ENCODE measurements at places on chromosomes 11 and 22. TPM values are rescaled to one million over a fixed set of nuclear protein-coding genes. Genes with fewer than 3 reads are reported as not detected.
A peak's percentile ranks its signal among the peaks of the same experiment; 100 is the strongest.

GRCh38 chr11:48116437-48117228 is 100.0 kb upstream of the OR4B1 start:
- peaks cover 27% of the 10 kb centered on the region for H3K36me3 ChIP-seq
- H3K4me1 ChIP-seq, result no peaks in the 10 kb centered on the region
- DNase-seq, result peak; percentile 66
- H3K27ac ChIP-seq, result no peak overlapping the region
- no peak overlapping the region for H3K4me3 ChIP-seq
- no peaks in the 10 kb centered on the region for H3K27me3 ChIP-seq

APOBEC3A gene
- total RNA-seq, result not detected

TMPRSS4 gene
- not detected for total RNA-seq

DNA sequence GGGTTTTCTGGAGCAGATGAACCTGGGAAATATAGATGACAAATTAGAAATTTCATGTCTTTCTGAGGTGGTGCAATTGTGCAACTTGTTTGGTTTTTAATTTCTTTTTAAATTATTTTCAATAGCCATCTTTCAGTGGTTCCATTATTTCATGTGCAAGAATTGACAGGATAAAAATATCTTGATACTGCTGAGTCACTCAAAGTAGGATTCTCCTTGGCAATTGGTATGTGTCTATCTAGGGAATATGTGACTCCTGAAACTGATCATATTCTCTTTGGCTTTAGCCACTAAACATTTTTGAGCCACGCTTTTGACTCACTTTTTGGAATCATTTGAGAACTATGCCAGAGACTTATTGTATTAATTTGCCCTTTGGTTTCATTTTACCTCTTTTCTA is 331.5 kb downstream of the KCNA4 start:
- H3K4me3 ChIP-seq, result no peak overlapping the region
- no peaks in the 10 kb centered on the region for H3K27me3 ChIP-seq
- H3K4me1 ChIP-seq, result no peaks in the 10 kb centered on the region
- no peaks in the 10 kb centered on the region for H3K36me3 ChIP-seq
- H3K27ac ChIP-seq, result no peak overlapping the region
- no peak for DNase-seq

OR9G4 gene
- not detected for total RNA-seq

FUT4 gene
- 2.8 TPM for total RNA-seq

DNA sequence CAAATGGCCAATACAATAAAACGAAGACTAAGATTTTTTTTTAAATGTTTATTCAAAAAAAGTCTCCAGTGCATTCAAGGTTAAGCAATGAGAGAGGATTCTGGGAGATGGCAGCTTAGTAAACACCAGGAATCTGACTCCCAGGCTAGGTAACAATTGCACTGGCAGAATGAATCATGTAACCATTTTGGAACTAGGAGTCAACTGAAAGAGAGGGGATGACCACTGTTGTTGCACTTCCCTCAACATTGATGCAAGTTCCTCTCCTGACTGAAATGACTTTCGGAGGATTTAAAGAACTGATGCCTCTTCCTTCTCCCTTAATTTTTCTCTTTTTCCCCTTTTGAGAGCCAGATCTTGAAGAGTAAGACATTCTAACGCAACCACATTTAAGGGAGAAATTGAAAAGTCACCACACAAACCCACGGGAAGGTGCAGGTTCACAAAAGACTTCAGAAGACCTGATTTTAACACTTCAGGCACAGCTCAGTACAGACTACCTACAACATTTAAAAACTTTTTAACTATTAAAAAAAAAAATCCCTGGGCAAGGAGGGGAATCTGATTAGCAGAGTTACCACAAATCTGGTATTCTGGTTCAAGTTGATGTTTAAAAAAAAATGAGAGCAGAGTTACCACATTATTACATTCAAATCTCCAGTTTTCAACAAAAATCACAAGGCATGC is 56.8 kb downstream of the FCHSD2 start:
- no peak overlapping the region for H3K4me3 ChIP-seq
- no peak overlapping the region for H3K27ac ChIP-seq
- no peaks in the 10 kb centered on the region for H3K4me1 ChIP-seq
- no peak for DNase-seq

DNA sequence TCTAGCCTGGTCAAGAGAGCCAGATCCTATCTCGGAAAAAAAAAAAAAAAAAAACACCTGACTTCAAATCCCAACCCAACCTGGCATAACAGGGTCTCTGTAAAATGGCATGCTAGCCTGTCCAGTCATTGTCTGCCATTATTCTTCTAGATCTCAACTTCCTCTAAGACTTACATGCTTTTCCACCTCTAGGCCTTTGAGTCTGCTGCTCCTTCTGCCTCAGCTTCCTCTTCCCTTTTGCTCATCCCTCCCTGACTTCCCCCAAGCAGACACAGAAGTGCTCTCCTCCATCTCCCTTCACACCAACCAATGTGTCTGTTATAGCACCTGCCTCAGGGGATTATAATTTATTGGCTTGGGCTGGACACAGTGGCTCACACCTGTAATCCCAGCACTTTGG is 7.8 kb downstream of the STK33 start:
- no peak overlapping the region for H3K27ac ChIP-seq
- no peaks in the 10 kb centered on the region for H3K36me3 ChIP-seq
- peaks cover 6% of the 10 kb centered on the region for H3K4me1 ChIP-seq
- no peak overlapping the region for H3K4me3 ChIP-seq

- H3K27me3 ChIP-seq, result no peaks in the 10 kb centered on the region
- no peak overlapping the region for H3K27ac ChIP-seq
- peak overlapping the region; percentile 96 for H3K4me3 ChIP-seq
- peaks cover 9% of the 10 kb centered on the region for H3K4me1 ChIP-seq
- peaks cover 40% of the 10 kb centered on the region for H3K36me3 ChIP-seq
- peak; percentile 68 for DNase-seq
These were observed 1.6 kb downstream of the CAPN1 start for GRCh38 chr11:65183201-65183891.

- no peaks in the 10 kb centered on the region for H3K27me3 ChIP-seq
- H3K36me3 ChIP-seq, result no peaks in the 10 kb centered on the region
- DNase-seq, result no peak
- H3K4me3 ChIP-seq, result no peak overlapping the region
- no peaks in the 10 kb centered on the region for H3K4me1 ChIP-seq
These were observed 932.3 kb downstream of the BRD1 start for GRCh38 chr22:48895336-48895735.

MYO18B gene
- 0.77 TPM for total RNA-seq

- H3K27me3 ChIP-seq, result no peaks in the 10 kb centered on the region
- H3K36me3 ChIP-seq, result peaks cover 35% of the 10 kb centered on the region
- H3K27ac ChIP-seq, result no peak overlapping the region
- no peaks in the 10 kb centered on the region for H3K4me1 ChIP-seq
- no peak overlapping the region for H3K4me3 ChIP-seq
These were observed 58.6 kb downstream of the KDM2A start for GRCh38 chr11:67177399-67178281.

UPB1 gene
- total RNA-seq, result not detected

DNA sequence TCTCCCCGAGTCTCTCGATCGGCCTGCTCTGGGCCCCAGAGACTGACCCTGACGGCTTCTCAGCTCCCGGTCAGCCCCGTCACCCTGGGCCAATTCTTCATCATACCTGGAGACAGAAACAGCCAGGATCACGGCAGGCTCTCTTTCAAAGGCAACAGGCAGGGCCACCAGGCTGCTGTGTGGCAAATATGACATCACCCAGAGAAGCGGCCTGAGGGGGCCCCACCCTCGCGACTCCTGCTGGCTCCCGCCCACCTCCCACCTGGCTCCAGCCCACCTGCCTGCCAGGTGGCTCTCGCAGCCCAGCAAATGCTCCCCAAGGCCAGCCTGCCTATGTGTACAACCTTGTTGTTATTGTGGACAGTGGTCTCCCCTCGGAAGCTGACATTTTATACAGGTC is 24.9 kb upstream of the PACSIN2 start:
- no peak overlapping the region for H3K4me3 ChIP-seq
- no peaks in the 10 kb centered on the region for H3K27me3 ChIP-seq
- peak; percentile 63 for DNase-seq

CD248 gene
- total RNA-seq, result 0.99 TPM

DNA sequence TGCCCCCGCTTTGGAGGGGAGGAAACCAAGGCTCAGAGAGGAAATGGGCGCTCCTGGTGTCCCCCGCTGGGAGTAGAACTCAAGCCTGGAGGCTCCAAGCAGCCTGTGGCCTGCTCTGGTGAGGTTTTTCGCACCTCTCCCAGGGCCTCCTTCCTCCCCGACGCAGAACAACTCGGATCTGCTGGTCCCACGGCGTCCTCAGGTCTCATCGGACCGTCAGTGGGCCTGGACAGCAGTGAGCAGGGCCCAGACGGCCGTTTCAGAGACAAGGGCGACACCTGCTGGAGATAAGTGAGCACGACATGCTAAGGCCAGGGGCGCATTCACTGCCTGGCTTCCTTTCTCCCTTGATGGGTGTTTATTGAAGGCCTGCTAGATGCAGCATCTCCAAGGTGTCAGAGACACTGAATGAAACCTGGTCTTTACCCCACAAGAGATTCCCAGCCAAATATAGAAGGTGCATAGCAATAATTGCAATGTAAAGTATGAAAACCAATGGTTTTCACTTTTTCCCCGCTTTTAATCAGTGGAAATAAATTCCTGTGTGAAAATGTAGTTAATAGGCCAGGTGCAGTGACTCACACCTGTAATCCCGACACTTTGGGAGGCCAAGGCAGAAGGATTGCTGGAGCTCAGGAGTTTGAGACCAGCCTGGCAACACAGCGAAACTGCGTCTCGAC is 26.9 kb upstream of the CD82 start:
- H3K27ac ChIP-seq, result no peak overlapping the region
- no peak overlapping the region for H3K4me3 ChIP-seq
- H3K4me1 ChIP-seq, result no peaks in the 10 kb centered on the region
- peak; percentile 96 for DNase-seq
- no peaks in the 10 kb centered on the region for H3K36me3 ChIP-seq

All from endodermal cell (in vitro differentiated cells).